NCI-H2107 (cell line): ENCODE measurements at places on chromosomes 2 and 18.

DNA sequence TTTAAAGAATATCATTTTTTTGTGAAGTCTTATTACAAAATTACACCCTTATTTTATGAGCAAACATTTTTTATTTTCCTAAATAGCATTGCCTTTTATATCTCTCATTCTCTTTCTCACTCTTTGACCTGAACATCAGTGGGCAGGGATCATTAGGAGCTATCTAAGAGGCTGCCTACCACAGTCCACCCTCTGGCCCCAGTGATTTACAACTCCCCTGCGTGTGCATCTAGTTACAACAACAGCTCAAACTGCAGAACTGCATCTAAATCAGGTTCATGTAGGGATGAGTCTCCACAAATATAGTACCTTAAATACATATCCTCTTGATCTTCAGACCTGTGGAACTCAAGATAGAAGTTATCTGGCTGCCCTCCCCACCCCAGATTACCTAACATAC lies 172.4 kb upstream of the CXCR4 start:
- DNase-seq = no peak

DNA sequence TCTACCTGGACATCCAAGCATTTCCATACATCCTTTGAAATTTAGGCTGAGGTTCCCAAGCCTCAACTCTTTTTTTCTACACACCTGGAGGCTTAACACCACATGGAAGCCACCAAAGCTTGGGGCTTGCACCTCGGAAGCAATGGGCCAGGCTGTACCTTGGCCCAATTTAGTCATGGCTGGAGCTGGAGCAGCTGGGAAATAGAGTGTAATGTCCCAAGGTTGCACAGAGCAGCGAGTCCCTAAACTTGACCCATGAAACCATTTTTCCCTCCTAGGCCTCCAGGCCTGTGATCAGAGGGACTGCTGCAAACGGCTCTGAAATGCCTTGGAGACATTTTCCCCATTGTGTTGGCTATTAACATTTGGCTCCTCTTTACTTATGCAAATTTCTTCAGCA lies 1574.3 kb upstream of the ZEB2 start:
- no peak for DNase-seq

GRCh38 chr2:85893428-85894258 lies 4.9 kb upstream of the ST3GAL5 start:
- no peak for DNase-seq

- no peak for DNase-seq
Measured at GRCh38 chr18:10259901-10260300, 194.5 kb upstream of the APCDD1 start.

GRCh38 chr2:3487028-3487425 lies 32.3 kb downstream of the ADI1 start:
- DNase-seq = no peak

DNA sequence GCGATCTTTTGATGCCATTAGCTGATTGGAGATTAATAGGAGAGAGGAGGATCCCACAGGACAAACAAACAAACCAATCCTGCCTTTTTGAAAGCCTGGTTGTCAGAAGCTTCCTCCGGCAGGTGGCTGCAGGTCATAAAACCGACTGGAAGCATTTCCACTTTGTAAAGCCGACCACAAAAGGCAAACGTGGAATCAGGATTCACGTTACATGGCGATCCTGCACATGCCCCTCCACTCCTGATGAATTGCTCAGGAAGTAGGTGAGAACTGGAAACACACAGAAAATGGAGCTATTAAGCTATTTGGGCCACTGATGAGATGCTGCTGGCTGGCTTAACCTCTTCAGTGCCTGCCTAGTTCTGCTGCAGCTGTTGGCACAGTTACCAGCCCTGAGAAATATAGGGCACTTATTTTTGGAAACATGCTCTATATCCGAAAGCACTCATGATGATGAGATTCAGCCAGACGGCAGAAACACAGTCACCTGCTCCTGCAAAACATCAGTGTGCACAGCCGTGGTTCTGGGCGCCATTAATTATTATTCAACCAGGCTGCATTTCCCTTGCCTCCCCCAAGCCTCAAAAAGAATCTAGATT lies 110.3 kb upstream of the ST6GAL2 start:
- no peak for DNase-seq

- DNase-seq = no peak
Measured at GRCh38 chr2:204037286-204037685, 100.7 kb downstream of the ICOS start.

DNA sequence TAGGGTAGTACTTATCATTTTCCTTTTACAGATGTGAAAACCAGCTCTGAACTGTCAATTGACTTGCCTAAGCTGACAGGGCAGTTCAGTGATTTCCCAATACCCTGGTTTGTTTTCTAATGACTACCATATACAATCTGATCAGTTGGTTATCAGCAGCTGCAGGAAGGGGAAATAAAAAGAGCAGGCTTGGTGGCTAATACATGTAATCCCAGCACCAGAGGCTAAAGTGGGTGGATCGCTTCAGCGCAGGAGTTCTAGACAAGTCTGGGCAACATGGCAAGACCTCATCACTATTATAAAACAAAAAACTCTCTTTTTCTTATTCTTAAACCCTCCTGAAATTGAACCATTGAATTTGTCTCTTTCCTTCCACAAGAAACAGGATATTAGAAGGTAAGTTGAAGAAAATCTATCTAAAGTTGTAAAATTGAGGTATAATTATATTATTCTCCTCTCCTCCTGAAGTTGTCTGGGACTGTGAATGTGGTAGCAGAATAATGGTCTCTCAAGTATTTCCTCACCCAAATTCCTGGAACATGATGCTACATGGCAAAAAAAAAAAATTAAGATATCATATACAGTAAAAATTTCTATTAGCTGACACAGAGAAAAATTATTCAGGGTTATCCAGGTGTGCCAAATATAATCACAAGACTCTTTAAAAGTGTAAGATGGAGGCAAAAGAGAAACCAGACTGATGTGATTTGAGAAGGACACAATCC lies 1441.6 kb downstream of the SUCLG1 start:
- no peak for DNase-seq

DNA sequence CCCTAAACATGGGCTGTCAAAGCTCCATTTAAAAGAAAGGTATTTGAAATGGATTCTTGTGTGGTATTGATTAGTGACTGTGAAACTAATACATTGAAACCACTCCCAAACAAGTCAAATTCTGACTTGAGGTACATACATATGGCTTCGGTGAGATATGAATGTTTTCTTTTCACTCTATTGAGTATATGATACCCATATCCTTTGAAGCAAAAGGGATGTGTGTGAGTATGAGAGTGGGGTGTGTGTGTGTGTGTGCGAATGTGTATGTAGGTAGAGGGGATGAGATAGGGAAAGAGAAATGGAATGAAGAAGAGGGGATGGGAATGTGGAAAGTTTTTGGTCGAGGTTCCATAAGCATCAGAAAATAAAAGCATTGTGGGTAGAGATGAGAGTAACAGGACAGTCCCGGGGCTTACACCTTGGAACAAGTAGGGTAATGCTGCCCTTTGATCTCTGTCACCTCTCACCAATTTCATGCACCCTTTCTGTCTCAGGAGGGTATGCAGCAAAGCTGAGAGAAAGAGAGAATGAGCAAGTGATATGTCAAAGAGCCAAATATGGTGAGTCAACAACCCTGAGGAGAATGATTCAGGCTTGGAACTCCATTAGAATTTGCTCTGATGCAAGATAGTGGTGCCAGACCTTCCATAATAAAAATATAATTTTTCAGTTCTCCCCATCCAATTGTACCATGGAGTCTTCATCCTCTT lies 64.0 kb upstream of the ZEB2 start:
- no peak for DNase-seq

DNA sequence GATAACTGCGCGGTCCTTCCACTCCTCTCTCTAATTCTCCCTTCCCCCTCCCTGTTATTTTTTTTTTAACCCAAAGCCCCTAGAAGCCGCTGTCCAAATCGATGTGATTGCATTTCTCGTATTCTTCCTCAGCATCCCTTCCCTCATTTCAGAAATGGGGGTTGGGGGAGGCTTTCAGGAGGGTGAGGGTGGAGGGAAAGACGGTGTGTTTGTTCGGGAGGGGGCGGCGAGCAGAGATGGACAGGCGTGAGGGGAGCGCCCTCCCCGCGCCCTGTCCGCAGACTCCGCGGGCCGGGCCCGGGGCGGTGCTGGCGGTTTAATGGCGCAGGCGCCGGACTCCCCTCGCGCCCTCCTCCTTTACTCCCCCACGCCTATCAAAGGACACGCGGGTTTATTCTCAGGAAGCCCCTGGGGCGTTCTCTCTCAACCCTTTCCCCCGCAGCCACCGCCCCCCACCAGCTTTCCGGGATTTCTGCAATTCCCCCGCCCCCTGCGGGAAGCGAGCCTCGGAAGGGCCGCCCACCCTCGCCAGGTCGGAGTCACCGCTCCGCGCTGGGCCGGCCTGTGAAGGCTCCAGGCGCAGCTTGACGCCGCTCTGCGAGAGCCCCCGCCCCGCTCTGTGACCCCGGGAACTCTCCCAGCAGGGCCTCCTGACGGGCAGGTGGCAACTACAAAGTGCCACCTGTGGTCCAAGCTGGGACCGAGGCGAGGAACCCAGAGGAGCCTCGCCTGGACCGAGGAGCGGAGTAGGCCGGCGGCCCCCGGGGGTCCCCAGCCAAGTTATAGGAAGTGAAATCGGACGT lies 981 bp downstream of the ST8SIA3 start:
- DNase-seq = peak; percentile 44

DNA sequence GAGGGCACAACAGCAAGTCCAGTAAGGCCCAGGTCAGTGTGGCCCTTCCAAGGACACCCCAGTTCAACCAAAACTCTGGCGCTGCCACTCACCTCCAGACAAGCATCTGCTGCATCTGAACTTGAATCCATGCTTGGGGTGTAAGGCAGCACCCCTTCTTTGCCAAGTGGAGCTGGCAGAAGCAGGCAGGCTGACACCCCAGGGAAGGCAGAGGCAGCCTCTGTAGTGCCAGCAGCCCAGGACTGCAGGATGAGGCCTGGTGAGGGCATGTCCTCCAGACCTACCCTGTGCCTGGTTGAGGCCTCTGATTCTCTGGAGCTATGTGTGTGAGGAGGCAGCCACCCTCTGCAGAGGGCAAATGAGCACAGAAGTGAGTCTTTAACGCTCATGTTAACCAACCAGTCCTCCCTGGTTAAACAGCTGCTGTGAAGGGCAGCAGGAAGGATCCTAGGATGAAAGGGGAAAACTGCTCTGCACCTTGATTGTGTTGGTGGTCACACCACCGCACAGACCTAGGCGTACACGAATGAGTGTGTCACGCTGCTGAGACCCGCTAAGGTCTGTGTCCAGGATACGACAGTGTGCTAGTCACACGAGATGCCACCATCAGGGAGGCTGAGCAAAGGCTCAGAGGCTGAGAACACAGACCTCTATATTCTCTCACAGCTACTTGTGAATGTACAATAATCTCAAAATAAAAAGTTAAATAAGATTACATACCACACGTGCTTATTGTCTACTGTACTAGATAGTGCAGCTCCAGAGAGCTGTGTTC lies 2.2 kb downstream of the PARD6G start:
- DNase-seq = no peak

DNA sequence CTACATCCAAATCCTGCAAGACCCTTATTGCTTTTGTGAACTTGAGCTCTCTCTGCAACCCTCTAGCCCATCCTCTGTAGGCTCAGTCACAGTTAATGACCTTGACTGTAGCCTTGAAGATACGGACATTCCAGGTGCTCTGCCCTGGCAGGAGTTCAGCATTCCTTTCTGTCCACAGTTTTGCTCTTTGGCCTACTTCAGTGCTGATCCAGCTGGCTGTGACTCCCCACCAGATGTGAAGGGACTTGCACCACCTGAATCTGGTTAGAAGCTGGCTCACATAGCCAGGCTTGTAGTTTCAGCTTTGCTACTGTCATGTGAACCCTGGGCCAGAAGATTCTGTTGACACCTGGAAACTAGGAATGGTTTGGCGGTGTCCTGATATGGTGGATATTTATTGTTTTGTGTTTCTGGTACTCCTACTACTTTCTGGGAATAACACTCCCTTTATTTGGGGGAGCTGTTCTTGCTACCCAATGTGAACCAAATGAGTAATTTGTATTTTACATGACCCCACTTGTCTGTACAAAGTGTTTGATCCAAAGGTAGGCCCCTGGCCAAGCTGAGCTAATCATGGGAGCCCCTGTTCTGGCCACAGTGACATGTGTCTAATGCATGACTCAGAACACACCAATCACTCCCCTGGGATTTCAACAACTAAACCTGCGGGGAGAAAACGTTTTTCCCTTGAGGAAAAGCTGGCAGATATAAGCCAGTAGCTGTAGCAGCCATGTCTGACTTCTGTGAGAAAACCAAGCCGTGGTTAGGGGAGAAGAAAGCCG lies 73.4 kb downstream of the CDCA7 start:
- no peak for DNase-seq

GRCh38 chr2:8441986-8442385 lies 239.9 kb upstream of the ID2 start:
- no peak for DNase-seq
